ENCODE measurements at places on chromosomes 12 and 14.

- no peak for DNase-seq
Observed at GRCh38 chr12:72018036-72018435, 79.4 kb downstream of the TPH2 start.

- DNase-seq = peak; percentile 49
Observed at GRCh38 chr14:75279153-75279762, 630 bp downstream of the FOS start.

DNA sequence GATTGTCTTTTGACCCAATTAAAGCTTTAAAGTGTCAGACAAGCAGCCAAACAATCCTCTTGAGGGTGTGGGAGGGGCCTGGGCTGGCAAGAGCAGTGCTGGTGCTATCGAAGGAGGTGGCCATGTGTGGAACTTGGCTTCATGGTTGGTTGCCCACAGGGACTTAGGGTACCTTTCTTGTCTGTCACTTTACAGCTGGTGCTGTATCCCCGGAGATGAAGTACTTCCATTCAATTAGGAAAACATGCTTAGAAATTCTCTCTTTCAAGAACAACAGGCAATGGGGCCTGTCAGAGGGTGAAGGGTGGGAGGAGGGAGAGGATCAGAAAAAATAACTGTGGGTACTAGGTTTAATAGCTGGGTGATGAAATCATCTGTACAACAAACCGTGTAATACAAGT lies 86.5 kb downstream of the DAAM1 start:
- no peak for DNase-seq

- DNase-seq = no peak
Observed at GRCh38 chr14:34030864-34031263, 80.0 kb upstream of the EGLN3 start.

GRCh38 chr14:47422191-47422590 lies 253.2 kb downstream of the MDGA2 start:
- DNase-seq = no peak

DNA sequence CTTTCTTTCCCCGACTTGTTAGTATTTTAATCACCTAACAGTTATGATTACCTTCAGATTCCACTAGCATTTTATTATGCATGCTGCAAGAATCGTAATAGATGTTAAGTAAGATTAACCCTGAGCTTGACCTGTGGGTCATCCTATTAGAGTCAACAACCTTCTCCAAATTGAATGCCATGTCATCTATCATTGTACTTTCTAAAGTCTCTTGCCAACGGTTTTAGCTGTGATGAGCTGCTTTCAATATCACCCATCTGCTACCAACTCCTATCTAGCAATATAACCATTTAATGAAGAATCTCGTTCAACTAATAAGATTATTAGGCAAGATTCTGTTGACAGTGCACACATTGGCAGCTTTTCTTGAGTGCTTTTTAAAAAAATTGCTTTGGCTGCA lies 33.7 kb downstream of the DACT1 start:
- DNase-seq = no peak

DNA sequence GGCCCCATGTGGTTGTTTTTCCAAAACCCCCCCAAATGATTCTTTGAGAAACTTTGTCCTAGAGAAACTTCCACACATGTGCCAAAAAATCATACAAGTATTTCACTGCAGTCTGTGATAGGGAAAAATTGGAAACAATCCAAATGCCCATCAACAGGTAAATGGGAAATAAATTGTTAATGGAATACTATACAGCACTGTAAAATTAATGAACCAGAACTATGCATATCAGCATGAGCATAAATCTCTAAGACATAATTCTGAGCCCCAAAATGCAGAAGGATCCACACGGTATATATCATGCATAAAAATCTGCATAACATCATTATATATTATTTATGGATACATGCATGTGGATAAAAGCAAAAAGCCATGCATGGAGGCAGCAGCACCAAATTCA lies 5.3 kb upstream of the FICD start:
- DNase-seq = no peak

DNA sequence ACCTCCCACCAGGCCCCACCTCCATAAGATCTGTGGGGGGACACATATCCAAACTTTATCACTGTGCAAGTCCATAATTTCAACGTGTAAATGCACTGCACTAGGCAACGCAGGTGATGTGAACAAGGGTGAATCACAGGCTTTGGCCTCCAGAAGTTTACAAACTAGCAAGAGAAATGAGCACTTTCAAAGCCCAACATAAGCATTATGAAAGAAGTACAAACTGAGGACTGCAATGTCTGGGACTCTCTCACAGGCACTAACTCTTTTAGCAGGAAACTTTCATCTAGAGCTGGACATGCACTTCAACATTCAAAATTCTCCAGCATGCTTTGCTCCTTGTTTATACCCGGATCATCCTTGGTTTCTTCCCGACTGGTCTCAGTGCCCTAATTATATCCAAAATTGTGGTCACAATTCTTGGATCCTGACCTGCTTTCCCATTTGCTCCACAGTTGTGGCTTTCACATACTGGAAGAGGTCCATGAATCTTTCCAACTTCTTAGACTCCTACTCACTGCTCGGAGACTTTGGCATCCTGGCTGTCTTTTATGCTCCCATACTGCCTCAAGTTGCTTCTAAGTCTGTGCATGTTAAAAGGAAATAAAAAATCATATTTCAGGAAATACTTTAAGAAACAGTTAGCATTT lies 44.9 kb upstream of the STRAP start:
- DNase-seq = no peak

GRCh38 chr12:115354007-115354890 lies 670.3 kb upstream of the TBX3 start:
- peak; percentile 98 for DNase-seq

DNA sequence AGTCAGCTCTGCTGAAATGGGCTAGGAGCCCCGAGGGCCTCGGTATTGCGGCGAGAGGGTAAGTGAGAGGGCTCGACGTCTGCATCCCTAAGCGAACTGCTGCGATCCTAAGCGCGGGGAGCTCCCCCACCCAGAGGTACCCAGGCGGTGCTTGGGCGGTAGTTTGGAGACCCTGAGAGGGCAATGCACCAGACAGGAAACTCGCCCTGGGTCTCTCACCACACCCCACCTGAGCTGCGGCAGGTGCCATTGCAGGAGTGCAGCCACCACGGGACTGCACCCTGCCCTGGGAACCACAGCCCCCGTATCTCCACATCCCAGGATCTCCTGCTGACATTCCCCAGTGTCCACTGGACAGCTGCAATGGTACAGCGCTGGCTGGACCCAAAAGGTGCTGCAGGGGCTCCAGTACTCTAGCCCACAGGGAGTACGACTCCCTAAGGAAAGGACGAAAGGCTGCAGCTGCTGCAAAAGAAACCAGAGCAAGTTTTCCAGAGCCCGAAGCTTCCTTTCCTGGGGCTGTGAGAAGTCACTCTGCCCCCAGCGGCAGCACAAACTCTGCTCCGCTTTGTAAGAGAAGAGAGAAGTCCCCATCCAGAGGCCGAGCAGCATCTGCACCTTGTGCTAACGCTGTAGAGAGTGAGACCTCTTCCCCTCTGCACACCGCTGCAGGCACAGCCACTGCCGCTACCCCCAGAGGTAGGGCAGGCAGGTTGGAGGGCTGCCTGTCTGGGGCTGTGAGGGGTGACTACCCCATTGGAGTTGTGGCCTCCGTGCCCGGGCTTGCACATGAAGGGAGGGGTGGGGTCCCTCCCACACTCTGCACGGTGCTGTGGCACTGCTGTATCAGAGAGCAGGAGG lies 31.1 kb upstream of the MON2 start:
- DNase-seq = peak; percentile 68

GRCh38 chr12:113328368-113328889 lies 6.5 kb downstream of the SLC8B1 start:
- no peak for DNase-seq

DNA sequence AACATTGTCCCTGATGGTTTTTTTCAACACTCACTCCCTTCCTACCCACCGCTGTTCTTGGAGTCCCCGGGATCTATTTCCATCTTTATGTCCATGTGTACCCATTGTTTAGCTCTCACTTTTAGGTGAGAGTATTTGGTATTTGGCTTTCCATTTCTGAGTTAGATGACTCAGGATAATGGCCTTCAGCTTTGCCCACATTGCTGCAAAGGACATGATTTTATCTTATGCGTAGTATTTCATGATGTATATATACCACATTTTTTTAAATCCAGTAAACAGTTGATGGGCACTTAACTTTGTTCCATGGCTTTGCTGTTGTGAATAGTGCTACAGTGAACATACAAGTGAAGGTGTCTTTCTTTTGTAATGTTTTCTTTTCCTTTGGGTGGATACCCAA lies 123.5 kb upstream of the KITLG start:
- DNase-seq = peak; percentile 11

GRCh38 chr12:54358191-54358944 lies 5.9 kb downstream of the GPR84 start:
- no peak for DNase-seq

- peak; percentile 93 for DNase-seq
Observed at GRCh38 chr12:113222730-113223531, 1.7 kb downstream of the TPCN1 start.

- DNase-seq = no peak
Observed at GRCh38 chr12:9669534-9669933, at the start of gene CLEC2D. Gene CLEC2D (plus strand): TSS chr12:9669713. CDS start chr12:9669735, 22 bp downstream.

DNA sequence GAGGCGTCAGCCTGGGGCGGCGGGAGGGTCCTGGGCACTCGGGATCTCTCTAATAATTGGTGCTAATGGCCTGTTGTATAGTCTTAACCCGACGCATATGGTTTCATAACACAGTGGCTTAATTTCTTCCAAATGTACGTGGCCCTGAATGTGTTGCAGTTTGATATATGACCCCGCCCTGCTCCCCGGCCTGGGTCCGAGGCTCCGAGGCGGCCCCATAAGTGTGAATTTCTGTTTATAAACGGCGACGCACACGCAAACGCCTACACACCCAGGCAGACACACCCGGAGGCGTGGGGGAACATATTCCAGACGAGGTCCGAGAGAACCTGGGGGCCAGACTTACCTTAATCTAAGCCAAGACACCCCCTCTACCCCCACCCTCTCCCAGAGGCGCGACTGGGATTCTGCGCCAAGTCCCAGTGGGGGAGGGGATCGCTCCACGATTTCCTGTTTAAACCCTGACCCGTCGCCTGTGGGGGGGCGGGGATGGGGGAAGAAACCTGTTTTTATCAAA lies 9.7 kb upstream of the HOXC6 start:
- DNase-seq = no peak

DNA sequence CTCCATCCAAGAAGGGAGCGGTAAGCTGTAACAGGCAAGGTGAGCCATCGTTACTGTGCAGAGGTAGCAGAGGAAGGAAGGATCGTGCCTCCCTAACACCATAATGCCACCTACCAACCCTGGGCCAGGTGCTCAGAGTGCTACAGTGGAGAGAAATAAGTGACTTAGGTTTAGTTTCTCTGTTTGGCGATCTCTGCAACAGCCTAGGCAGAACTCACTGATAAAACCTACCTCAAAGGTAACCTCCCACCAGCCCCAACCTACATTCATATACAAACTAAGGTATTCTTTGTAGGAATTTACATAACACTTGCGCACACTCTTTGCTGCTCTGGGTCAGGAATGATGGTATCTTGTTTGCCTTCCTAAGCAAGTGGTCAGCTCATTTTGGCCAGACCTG lies 93.4 kb upstream of the TMEM132D start:
- DNase-seq = no peak

DNA sequence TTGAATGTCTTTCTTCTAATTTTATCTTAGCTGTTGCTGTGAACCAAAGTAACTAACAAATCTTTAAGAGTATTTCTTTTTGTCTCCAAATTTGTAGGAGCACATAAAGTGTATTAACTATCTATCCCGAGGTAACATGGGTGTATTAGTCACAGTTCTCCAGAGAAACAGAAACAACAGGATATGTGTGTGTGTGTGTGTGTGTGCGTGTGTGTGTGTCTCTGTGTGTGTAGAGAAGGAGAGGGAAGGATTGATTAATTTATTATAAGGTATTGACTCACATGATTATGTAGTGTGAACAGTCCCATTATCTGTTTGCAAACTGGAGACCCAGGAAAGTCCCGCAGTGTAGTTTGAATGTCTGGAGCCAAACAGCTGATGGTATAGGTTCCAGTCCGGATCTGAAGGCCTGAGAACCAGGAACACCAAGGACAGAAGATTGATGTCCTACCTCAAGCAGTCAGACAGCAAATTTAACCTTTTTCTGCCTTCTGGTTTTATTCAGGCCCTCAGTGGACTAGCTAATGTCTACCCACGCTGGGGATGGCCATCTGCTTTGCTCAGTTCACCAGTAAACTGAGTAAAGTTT lies 14.4 kb downstream of the G2E3 start:
- peak; percentile 59 for DNase-seq

- DNase-seq = no peak
Observed at GRCh38 chr14:104335611-104336010, 197.2 kb downstream of the KIF26A start.

GRCh38 chr12:17853054-17853453 lies 236.9 kb downstream of the RERGL start:
- no peak for DNase-seq

- no peak for DNase-seq
Observed at GRCh38 chr12:56599797-56600196, 30.3 kb downstream of the BAZ2A start.

GRCh38 chr14:106304271-106304670 lies 777.9 kb downstream of the TMEM121 start:
- DNase-seq = no peak

GRCh38 chr14:64200170-64200569 lies 94.0 kb downstream of the ESR2 start:
- no peak for DNase-seq

- DNase-seq = peak; percentile 95
Observed at GRCh38 chr12:46959502-46959901, 119.9 kb upstream of the PCED1B start.

- no peak for DNase-seq
Observed at GRCh38 chr12:26997003-26997402, 17.2 kb downstream of the TM7SF3 start.

- DNase-seq = no peak
Observed at GRCh38 chr12:116429826-116430360, 129.3 kb upstream of the MAP1LC3B2 start.

DNA sequence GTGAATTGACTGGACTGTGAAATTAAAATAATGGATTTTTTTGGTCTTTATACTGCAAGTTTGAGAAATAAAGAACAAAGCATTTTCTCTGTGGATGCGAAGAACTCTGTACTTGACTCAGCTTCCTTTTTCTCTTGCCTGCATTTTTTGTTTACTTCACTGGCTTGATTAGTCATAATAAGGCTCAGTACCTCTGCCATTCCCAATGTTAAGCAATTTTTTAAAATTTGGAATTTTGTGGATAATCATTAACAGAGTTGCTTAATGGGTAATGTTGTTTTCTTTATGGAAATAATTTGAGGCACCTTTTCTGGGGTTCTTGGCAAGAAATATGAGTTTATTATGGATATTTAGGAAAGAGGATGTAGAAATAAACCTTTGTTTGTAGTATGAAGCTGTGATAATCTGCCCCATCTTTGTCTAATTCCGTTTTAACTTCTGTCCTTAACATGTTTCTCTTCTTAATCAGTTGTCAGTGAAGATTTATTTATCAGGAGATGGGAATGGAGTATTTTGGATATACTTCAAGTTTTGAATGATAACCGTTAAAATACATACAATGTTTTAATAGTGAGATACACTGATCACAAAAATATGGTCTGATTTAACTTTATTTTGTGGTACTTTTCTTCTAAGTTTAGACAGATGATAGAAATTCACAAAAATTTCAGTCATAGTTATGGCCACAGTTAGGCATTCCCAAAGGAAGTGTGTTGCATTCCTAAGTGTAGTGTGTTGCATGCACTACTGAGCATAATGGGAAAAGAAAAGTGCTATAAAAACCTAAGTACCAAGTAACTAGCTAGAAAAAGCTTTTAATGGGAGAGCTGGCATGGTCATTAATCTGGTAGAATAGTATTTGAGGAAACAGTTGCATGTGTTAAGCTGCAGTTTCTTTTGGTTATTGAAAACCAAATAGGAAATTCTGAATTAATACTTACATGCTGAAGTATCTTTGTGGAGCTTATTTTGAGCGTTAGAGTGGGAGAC lies 27.7 kb downstream of the WNK1 start:
- peak; percentile 79 for DNase-seq

GRCh38 chr14:22163051-22163450 lies 426.0 kb downstream of the DAD1 start:
- DNase-seq = no peak
